ENCODE measurements at places on chromosomes 3 and 15. TPM values are rescaled to one million over a fixed set of nuclear protein-coding genes. Genes with fewer than 3 reads are reported as not detected.

GRCh38 chr15:31338879-31339557, 12.4 kb downstream of the KLF13 start:
- DNase-seq = peak; percentile 91

- no peak for DNase-seq
These were observed 77.9 kb downstream of the SLC9A9 start for GRCh38 chr3:143770391-143770790.

The C15orf61 gene
- 5.9 TPM for polyA plus RNA-seq

GRCh38 chr3:126661532-126662364, 6.8 kb upstream of the TXNRD3 start:
- no peak for DNase-seq
